Effector memory CD4-positive, alpha-beta T cell (primary cell): ENCODE measurements at places on chromosomes 5 and 9.

- DNase-seq: no peak
These were observed 79.0 kb downstream of the MACROH2A1 start for GRCh38 chr5:135319928-135320606.

DNA sequence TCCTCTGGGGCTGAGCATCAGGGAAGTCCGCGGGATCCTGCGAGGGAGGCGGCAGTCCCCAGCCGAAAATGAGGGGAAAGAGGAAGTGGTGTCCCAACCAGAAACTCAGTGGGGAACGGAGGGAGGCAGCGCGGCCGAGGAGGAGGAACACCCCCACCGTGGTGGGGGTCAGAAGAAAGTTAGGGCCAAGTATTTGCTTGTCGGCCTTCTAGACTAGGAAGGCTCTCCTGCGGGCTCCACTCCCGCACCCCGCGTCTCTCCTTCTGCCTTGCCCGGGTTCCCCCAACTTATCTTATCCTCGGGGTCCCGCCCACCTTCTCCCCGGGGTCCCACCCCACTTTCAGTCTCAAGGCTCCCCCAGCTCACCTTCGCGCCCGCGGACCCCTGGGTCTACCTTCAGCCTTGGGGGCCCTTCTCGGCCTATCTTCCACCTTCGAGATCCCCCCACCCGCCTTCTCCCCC, 557 bp upstream of the PHF2 start:
- peak; percentile 38 for DNase-seq

DNA sequence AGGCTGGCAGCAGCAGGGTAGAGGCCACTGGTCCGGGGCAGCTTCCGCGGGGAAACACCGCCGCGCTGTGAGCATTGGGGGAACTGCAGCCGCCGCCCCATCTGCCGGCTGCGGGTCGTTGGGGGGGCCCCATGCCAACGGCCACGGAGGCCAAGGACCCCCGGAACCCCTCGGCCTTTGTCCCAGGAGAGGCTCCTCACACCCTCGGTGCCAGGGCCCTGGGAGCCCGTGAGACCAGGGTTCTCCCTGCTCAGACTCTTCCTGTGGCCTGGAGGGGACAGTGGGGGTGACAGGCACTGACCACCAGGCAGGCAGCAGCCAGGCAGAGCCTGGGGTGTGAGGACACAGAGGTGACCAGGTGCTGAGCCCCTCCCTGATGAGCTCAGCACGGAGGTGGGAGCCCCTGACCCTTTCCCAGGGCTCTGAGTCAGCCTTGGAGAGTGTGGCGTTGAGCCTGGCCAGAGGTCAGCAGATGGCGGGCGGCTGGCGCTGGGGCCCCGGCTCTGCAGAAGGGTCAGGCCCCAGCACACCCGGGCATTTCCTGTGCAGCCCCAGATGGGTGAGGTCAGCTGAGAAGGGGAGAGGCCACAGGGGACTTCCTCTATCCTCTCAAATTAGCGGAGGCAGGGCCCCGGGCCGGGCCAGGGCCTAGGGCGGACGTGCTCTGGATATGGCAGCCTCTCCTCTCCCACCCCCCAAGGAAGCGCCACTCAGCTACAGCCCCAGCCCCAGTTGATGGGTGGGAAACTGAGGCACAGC, 17.9 kb upstream of the EGFL7 start:
- peak; percentile 51 for DNase-seq

- no peak for DNase-seq
These were observed 223.5 kb upstream of the TUT7 start for GRCh38 chr9:86577420-86578333.

DNA sequence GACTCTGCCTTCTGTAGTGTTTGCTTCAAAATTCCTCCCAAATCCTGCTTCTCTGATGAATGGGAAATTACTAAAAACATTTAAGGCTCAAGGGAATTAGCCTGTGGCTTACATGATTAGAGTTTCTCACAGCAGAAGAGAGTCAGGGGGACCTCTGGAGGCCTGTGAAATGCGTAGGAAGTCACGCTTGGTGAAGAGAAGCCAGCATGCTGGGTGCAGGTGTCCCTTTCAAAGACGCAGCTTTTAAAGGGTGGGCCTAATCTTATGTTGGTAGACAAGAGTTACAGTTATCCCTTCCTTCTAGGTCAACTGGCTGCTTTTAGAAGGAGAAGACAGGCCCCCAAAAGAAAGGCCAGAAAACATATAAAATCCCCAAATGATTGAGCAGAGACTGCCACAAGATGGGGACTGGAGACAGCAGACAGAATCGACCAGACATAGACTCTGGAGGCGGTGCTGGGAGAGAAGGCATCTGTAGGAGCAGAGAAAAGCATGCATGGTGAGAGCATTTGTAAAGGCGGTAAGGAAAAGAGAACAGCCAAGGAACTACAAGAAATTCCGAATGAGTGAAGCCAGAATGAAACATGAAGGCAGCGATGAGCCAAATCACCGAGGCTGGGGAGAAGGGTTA, 42.3 kb downstream of the B4GALT1 start:
- no peak for DNase-seq

DNA sequence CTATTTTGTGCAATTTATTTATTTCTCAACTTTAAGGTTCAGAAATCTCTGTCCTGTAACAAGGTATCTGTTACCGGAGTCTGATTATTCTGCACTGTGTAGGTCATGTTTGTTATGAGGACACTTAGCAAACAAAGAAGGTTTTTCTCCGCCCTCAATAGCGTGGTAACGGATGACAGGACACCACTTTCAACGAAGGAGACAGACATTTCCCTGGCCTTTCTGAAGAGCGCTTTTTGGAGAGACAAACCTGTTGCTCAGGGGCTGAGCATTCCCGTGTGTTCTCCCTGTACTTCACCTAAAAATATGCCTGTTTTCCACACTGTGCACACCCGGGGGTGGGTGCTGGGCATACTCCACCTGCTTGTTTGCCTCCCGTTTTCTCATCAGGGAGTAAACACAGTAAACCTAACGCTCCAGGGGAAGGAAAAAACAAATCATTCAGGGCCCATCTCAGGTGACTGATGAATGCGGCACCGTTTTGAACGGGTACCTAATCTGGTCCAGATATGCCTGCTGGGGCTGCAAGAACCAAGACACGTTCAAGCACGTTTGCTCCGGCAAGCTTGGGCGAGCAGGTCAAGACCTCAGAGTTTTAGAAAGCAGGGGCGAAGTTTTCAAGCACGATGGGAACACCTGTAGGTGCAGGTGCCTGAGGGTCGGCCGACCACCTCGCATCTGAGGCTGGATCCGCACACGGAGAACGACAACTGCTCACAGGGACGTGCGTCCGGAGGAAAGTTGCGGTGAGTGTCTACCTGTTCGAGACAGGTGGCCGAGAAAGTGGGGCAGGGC, 859 bp downstream of the RETREG1 start:
- DNase-seq: no peak

GRCh38 chr9:129402371-129402739, 218.5 kb downstream of the C9orf50 start:
- DNase-seq: no peak

- no peak for DNase-seq
These were observed 79.8 kb upstream of the MELK start for GRCh38 chr9:36492865-36493264.

DNA sequence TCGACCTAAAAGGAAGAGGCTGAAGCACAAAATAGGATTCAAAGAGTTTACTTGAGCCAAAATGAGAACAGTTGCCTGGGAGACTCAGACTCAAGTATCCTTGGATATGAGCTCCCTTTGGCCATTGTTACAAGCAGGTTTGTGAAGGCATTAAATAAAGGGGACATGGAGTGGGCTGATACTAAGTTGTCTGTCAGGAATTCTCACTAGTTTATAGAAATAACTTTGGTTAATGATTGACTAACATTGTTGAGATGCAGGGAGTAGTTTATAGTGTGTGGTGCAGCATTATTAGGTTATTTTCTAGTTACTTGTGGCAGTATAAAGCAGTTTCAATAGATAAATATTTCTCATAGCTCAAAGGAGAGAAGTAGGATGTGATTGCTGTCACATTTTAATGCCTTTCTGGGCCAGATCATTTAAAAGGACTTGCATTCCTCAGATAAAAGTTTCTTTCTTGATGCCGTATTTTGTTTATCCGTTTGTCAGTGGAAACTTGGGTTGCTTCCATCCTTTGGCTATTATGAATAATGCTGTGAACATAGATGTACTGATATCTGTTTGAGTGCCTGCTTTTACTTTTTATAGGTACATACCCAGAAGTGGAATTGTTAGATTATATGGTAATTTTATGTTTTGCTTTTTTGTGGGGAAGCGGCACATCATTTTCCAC, 9.1 kb downstream of the AP3S1 start:
- DNase-seq: no peak

DNA sequence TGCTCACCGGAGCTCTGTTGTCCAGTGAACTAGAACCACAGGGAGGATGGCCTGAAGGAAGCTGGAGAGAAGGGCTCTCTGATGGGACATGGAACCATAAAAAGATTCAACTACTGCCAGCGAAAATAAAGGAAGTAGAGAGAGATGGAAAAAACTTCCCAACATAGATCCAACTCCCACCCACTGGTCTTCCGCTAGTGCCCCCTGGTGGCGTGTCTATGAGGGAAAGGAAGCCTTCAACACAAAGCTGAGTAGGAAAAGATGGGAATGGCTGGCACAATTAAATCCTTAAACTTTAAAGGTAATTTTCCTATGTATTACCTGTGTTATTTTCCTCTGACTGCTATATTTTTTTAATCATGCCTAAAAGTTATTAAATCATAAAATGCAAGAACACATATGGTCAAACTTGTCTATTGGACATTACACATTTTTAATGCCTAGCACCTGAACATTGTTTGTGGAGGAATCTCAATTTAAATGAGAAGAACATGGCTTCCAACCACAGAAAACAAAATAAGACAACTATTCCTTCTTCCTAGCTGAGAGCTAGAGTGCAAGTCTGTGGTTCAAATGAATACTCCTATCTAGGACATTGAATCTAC, 51.5 kb downstream of the CEP120 start:
- peak; percentile 0 for DNase-seq

- no peak for DNase-seq
These were observed 1635.4 kb upstream of the C9orf72 start for GRCh38 chr9:29208670-29209069.

- DNase-seq: no peak
These were observed 210.8 kb upstream of the ELL2 start for GRCh38 chr5:96172436-96172835.

- DNase-seq: no peak
These were observed 150.1 kb downstream of the SLC28A3 start for GRCh38 chr9:84190411-84190810.

DNA sequence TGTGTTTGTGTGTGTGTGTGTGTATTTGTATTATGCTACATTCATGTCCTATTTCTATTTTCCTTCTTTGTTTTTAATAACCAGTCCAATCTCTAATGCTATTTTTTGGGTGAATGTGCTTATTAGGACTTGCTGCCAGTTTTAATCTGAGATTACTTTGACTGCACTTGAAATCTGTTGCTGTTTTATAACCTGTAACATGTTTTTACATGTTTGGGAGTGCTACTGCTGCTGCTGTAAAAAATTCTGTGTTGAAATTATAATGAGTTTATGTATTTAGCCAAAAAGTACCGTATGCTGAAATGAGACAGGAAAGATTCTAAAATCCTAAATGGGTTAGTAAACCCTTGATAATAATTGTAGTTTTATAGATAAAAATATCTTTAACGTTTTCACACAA, 104.7 kb upstream of the SSBP2 start:
- DNase-seq: no peak

GRCh38 chr9:91897201-91897600, 52.8 kb downstream of the ROR2 start:
- DNase-seq: no peak

DNA sequence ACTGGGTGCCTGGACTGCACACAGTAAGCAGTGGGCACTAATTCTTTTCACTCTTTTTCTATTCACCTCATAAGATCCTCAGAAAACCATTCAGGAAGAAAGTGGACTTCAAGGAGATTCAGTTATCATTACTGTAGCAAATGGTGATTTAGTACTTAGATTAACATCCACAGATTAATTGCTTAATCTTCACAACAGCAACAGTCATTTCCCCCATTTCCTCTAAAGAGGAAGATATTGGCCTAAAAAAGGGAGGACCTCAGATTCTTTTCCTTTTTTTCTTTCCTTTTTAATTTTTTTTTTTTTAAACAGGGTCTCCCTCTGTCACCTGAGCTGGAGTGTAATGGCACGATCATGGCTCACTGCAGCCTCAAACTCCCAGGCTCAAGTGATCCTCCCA, 64.4 kb downstream of the AUH start:
- DNase-seq: no peak

GRCh38 chr5:128904805-128905567, 60.3 kb upstream of the SLC27A6 start:
- DNase-seq: no peak

DNA sequence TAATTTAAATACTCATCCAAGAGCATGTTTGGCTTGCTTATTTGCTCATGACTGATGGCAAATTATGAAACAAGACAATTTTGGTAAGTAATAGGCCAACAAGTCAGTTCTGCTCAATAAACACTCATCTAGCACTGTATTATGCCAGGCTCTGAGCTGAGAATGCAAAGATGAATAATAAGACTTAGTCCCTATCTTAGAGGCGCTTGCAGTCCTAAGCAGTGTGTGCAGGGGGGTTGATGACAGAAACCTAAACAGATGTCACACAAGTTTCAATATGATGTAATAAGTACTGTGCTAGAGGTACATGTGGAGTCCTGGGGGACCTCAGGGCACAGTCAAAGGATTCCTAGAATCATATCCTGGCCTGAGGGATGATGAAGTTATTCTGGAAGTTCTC, 287.6 kb upstream of the ADRA1B start:
- DNase-seq: no peak

DNA sequence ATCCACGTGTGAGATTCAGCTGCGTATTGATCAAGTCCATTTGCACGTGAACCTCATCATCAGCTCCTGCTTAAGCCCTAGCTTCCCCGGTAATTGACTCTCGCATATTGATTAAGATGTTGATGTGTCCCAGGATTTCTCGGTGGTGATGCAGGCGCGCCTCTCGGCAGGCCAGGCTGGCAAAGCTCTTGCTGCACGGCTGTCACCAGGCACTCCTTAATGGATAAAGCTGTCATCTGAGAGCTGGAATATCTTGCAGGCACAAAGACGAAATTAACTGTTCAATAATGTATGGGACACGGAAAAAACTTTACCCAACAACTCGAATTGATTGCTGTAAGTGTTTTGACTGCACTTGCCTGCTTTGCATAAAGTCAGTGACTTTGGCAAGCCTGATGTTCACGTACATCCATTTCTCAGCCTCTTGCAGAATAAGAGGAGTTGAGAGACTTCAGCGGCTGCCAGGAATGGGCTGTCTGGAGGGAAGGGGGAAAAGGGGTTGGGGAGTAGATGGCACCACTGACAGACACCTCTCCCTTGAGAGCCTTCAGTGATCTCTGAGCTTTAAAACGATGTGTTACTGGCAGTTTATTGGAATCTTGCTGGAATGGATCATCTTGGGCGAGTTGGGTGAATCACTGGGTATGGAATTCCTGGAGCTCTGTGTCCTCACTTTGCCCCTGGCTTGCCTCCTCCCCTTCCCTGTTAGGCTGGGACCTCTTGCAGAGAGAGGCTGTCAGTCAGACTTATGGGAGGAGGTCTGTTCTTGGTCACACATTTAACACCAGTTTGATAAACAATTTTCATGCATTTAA, 650.3 kb downstream of the CCDC171 start:
- no peak for DNase-seq

GRCh38 chr9:16357828-16358227, 512.6 kb downstream of the BNC2 start:
- no peak for DNase-seq
